ENCODE measurements at places on chromosomes 6 and 20.
A peak's percentile ranks its signal among the peaks of the same experiment; 100 is the strongest.

DNA sequence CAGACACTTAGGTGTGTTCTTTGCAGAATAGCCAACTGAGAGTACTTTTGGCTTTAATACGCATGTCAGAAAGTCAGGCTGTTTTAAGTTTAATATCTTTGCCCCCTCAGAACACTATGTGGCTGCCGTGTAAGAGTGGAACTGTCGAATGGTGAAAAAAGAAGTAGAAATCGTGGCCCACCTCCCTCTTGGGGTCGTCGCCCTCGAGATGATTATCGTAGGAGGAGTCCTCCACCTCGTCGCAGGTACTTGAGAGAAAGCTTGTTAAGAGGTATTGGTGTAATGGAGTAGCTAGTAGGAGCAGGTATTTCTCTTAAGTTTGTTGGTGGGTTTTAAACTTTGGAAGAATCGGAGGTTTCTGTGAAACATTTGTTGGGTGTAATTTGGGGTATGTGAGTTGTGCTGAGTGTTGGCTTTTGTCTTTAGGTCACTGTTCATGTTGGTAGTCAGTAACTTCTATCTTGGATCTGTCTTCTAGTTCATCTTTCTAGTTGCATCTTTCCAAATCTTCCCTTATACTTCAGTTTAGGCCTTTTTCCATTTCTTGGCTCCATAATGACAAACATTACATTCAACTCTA lies 4.7 kb downstream of the SRSF3 start:
- DNase-seq = no peak

- DNase-seq = no peak
These were observed 260.4 kb downstream of the PTPRK start for GRCh38 chr6:128259730-128260685.

DNA sequence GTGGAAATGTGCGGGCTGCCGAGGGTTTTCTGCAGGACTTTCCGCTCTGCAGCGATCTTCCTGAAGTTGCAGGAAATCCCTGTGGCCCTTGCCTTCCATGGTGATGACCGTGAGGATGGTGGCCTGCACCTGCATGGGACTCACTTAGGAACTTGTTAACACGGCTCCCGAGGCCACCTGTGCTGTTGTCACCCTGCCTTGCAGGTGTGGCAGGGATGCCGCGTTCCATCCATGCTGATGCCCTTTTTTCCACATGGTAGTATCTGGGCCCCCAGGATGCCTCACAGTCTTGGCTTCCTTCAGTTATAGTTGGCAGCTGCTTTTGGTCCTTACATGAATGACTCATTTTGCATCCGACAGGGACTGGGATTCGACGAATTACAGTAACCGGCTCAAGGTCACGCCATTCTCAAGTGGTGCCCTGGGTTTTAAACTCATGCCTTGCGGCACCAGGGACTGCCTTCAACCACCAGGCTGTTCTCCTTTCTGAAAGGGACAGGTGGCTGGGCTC lies 37.2 kb downstream of the SYNJ2 start:
- no peak for DNase-seq

GRCh38 chr6:89350281-89350966 lies 2.1 kb downstream of the UBE2J1 start:
- no peak for DNase-seq

- DNase-seq = no peak
These were observed 1352.6 kb upstream of the GJE1 start for GRCh38 chr6:140779991-140780596.

DNA sequence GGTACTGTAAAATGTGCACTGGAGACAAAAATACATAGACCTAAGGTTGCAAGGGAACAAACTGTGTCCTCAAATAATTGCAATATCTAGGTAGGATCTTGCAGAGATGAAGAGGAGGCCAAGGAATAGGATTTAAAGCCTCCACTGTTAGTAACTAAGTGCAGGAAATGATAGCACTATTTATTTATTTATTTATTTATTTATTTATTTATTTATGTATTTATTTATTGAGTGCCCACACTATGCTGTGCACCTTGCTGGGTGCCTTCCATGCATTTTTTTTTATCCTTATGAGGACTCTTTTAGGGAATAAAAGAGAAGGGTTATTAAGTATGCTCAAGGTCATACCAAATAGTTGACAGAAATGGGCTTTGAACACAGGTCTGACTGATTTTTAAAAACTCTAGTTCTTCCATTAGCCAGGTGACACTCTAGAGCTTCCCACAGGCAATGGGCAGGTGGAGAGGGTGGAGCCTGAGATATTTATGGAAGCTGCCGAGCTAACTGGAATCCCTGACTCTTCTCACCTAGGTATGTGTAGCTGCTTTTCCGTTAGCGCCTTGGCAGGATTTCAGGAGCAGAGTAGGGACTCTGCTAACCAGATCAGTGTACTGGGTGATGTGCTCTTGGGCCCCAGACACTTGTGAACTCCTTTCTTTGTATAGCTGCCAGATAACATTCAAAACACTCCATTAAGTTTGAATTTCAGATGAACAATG lies 12.8 kb upstream of the NUP153 start:
- DNase-seq = no peak

- DNase-seq = no peak
These were observed 627 bp upstream of the EIF6 start for GRCh38 chr20:35284992-35285805.

DNA sequence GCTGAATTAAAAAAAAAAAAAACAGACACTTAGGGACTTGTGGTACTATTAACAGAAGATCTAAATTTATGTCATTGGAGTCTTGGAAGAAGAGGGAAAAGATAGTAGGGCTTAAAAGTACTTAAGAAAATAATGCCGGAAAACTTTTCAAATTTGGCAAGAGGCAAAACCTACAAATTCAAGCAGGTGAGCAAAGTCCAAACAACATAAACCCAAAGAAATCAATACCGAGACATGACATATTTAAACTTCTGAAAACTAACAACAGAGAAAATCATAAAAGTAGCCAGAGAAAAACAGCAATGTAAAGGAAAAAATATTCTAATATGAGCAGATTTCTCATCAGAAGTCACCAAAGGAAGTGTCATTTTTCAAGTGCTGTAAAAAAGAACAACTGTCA lies 44.4 kb downstream of the EPM2A start:
- no peak for DNase-seq

- DNase-seq = no peak
These were observed 81.7 kb upstream of the NXT1 start for GRCh38 chr20:23268792-23269354.

- peak; percentile 79 for DNase-seq
These were observed 92.0 kb downstream of the ATXN1 start for GRCh38 chr6:16669227-16669626.

DNA sequence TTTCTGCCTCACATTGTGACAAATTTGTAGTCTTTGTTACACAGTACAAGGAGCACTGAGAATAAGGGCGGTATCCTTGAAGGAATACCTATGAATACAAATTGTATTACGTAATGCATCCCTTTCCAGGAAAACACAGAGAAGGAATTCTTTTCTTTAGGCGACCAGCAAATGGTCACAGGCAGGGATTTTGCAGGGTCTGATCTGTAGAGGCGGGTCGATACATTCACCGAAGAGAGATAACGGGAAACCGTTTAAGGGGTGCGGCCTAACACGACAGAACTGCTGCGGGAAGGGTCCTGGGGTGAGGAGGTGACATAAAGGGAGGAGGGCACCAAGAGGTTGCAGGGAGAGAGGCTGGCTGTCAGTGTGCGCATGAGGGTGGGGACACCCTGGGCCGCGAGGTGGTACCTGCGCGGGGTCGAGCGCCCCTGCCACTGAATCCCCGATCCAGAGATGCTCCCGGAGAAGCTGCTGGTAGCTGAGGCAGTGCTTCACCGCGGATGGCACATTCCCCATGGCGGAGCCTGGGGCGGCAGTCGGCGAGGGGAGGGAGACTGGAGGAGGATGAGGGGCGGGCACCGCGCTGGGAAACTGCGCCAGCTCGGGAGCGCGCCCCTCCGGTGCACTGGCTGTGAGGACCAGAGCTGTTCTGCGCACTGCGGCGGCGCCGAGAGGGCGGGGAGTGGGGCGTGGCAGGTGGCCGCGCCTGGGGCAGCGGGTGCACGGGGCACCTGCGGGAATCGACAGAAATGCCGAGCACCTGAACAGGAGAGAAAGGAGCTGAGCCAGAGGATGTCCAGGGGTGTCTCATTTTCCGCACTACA lies at the start of gene HMGCLL1:
Gene HMGCLL1 (minus strand): TSS at position 656 of the 827 bp plus-strand sequence. CDS start 137 bp downstream, at position 519.
- DNase-seq = no peak

DNA sequence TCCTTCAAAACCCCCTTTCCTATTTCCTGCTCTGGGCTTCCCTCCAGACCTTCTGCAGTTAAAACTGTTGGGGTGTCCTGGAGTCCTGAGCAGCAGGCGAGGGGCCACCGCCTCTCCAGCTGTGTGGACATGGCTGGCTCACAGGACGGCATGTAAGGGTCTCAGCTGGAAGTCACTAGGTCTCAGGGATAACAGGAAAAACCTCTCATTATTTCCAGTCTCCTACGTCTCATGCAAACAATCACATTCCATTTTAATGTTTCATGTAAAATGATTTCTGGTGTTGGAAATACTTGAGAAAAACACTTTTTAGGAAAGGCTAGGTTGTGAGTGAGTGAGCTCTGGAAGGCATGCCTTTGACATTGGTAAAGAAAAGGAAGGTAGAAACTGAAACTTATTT lies 158.7 kb downstream of the SCML4 start:
- no peak for DNase-seq

All from T-helper 2 cell treated with Interferon-gamma antibody and Interleukin-4, amounts not matched to agents 5 μg/mL and 100 μg/mL, for 36 hours (primary cell).